ENCODE measurements at places on chromosomes 6 and 20.

GRCh38 chr20:46127396-46128010 is 9.4 kb downstream of the CD40 start:
- H3K4me1 ChIP-seq = no peaks in the 10 kb centered on the region
- no peak for DNase-seq
- peaks cover 28% of the 10 kb centered on the region for H3K36me3 ChIP-seq
- H3K27me3 ChIP-seq = peaks cover 7% of the 10 kb centered on the region
- H3K4me3 ChIP-seq = no peak overlapping the region
- H3K27ac ChIP-seq = no peak overlapping the region

- H3K27me3 ChIP-seq = no peaks in the 10 kb centered on the region
- H3K4me3 ChIP-seq = no peak overlapping the region
- no peaks in the 10 kb centered on the region for H3K36me3 ChIP-seq
- H3K4me1 ChIP-seq = no peaks in the 10 kb centered on the region
These were observed 768.4 kb downstream of the TFAP2A start for GRCh38 chr6:9646342-9647070.

DNA sequence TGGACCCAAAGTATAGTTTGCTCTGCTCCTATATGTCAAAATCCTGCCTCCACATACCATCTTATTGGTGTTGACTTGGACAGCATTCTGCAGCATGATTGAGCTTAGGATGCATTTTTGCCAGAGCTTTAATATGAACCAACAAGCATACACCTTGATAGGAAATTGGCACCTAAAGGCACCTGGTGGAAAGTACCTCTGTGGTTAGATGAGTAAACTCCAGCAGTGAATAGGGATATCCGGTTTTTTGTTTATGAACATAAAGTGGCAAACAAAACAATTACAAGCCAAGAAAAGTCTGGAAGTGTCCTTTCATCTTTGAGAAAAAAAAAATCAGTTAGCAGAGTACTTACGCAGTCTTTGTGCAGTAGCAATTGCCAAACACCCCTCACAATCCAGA is 6.2 kb upstream of the CYP24A1 start:
- no peaks in the 10 kb centered on the region for H3K27me3 ChIP-seq
- no peaks in the 10 kb centered on the region for H3K36me3 ChIP-seq

- no peak overlapping the region for H3K4me3 ChIP-seq
- no peaks in the 10 kb centered on the region for H3K4me1 ChIP-seq
- H3K36me3 ChIP-seq = peaks cover 3% of the 10 kb centered on the region
- peaks cover 2% of the 10 kb centered on the region for H3K27me3 ChIP-seq
- DNase-seq = no peak
These were observed 15.2 kb downstream of the KIF25 start for GRCh38 chr6:168012431-168013249.

- no peaks in the 10 kb centered on the region for H3K36me3 ChIP-seq
- peaks cover 1% of the 10 kb centered on the region for H3K27me3 ChIP-seq
- no peak overlapping the region for H3K27ac ChIP-seq
- H3K4me1 ChIP-seq = no peaks in the 10 kb centered on the region
- no peak for DNase-seq
These were observed 163.2 kb downstream of the BMP7 start for GRCh38 chr20:57103146-57103800.

DNA sequence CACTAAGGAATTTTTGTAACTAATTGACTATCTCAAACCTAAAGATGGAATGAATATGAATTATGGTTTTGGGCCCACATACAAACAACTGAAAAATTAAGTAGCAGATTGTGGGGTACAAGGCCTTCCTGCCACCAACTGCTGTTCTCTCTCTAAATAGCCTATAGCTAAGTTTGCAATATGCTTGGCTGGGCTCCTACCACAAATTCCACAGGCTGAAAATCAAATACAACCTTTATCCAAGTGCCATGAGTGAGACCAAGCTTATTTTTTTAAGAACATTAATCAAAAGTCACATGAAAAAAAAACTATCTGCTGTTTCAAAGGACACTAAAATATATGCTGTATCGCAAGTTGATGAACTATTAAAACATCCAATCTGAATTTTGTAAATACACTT is 52.1 kb downstream of the TENT5A start:
- no peak overlapping the region for H3K4me3 ChIP-seq
- DNase-seq = no peak
- H3K36me3 ChIP-seq = peaks cover 3% of the 10 kb centered on the region
- H3K27me3 ChIP-seq = no peaks in the 10 kb centered on the region
- H3K27ac ChIP-seq = no peak overlapping the region

DNA sequence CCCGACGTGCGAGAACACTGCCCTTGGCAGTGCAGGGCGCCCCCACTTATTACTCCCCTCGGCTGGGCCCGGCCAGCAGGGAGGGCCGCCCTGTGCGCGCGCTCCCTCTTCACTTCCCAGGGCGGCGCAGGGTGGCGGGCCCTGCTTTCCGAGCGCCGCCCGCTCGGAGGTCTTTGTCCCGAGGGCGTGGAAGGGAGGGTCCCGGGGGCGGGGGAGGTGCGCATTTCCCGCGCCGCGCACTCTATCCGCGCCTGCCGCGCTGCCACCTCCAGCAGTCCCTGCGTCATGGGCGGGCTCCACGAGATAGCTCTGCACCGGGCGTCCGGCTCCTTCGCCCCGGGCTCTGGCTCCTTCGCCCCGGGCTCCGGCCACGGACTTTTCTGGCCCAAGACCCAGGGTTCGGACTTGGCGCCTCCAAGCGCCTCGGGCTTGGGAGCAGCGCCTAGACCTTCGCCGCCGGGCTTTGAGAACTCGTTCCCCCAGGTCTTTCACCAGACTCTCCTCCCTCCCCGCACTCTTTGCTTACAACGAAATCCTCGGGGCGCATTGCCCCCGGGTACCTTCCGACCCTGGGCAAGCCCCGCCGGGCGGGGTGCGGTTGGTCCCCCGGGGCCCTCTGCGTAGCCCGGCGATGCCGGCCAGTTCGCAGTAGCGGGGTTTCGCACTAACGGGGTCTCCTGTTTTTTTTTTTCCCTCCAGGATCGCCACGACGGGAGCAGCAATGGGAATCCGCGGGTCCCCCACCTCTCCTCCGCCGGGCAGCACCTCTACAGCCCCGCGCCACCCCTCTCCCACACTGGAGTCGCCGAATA is 1.6 kb downstream of the TFAP2C start:
- H3K4me1 ChIP-seq = peaks cover 8% of the 10 kb centered on the region
- peaks cover 17% of the 10 kb centered on the region for H3K27me3 ChIP-seq
- H3K27ac ChIP-seq = no peak overlapping the region
- peaks cover 3% of the 10 kb centered on the region for H3K36me3 ChIP-seq
- H3K4me3 ChIP-seq = no peak overlapping the region
- DNase-seq = no peak

GRCh38 chr20:10672624-10673127 is 1.1 kb downstream of the JAG1 start:
- H3K27me3 ChIP-seq = peaks cover 19% of the 10 kb centered on the region
- peak overlapping the region; percentile 91 for H3K4me3 ChIP-seq
- H3K36me3 ChIP-seq = no peaks in the 10 kb centered on the region
- peaks cover 33% of the 10 kb centered on the region for H3K4me1 ChIP-seq
- peak overlapping the region; percentile 88 for H3K27ac ChIP-seq

GRCh38 chr6:54813892-54814291 is 32.7 kb upstream of the FAM83B start:
- no peaks in the 10 kb centered on the region for H3K27me3 ChIP-seq
- H3K36me3 ChIP-seq = no peaks in the 10 kb centered on the region
- no peaks in the 10 kb centered on the region for H3K4me1 ChIP-seq
- H3K27ac ChIP-seq = no peak overlapping the region
- no peak for DNase-seq

DNA sequence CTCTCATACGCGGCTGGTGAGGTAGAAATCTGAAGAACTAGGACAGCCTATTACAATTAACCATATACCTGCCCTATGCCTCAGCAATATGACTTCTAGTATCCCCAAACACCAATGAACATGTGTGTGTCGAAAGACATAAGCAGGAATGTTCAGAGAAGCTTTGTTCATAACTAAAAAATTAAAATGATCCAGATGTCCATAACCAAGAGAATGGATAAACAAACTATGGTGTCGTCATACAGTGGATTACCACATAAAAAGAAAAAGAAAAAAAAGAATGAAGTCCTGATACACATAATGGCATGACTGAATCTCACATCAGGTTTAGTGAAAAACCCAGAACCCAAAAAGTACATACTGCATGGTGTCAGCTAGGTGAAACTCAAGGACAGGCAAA is 73.9 kb downstream of the MDN1 start:
- H3K4me1 ChIP-seq = no peaks in the 10 kb centered on the region
- H3K27ac ChIP-seq = no peak overlapping the region
- no peak for DNase-seq
- no peaks in the 10 kb centered on the region for H3K27me3 ChIP-seq
- peaks cover 38% of the 10 kb centered on the region for H3K36me3 ChIP-seq

DNA sequence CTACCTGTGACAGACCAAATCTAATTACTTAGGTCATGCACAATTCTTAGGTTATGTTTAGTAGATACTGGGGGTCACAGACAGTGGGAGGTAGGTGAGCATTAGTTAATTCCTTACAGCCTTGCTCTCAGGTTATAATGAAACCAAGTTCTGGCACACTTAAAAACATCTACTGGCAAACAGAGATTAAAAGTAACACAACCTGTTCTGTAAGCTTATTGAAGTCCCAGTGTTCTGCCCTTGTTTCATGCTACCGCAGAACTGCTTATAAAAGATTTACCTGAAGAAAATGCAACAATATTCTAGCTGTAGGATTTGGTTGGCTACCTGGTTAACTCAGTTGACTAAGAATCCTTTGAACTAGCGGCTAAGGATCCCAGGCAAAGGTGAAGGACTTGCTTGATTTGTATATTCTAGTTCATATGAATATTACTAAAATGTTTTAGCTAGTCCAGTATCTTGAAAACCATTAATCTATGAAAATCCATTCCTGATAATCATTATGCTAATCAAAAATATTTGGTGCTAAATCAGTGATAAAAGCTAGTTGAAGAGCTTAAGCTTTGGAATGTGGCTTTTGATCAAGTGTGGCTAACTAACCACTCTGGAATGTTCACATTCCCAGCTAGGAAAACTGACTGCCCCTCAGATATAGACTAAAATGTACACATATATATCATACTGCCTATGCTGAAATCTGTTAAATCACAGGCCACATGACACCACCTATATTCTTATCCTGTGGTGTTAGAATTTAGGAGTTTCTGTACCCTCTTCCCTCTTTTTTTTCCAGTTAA is 7.2 kb downstream of the PEX3 start:
- no peaks in the 10 kb centered on the region for H3K36me3 ChIP-seq
- H3K4me1 ChIP-seq = peaks cover 7% of the 10 kb centered on the region
- no peaks in the 10 kb centered on the region for H3K27me3 ChIP-seq
- no peak overlapping the region for H3K27ac ChIP-seq
